Lung (tissue), 17 donors: ENCODE measurements at places on chromosomes 13 and 19.

GRCh38 chr13:107057028-107057631 is 489.2 kb upstream of the ARGLU1 start:
- DNase-seq = no peak

DNA sequence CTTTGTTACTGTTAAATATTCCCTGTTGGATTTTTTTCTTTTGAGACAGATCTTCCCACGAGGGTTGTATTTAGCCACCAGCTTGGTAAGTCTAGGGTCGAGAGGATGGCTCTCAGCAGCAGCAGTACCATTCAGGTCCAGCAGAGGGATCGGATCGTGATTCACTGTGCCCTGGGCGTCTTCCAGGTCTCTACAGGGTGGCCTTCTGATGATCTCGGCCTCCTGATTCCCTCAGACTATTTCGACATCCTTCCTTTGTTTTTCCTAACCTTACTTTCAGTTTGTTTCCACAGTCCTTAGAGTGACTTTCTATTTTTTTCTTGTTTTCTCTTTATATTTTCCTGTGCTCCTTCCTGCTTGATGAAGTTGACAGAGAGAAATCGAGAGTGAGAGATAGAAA is 1436.9 kb downstream of the UQCRFS1 start:
- DNase-seq = no peak

- no peak for DNase-seq
These were observed 278.5 kb upstream of the HTR2A start for GRCh38 chr13:47175172-47175866.

- no peak for DNase-seq
These were observed 38.9 kb upstream of the KATNAL1 start for GRCh38 chr13:30346153-30346788.

- DNase-seq = no peak
These were observed 8.1 kb upstream of the BCL3 start for GRCh38 chr19:44740351-44740824.

DNA sequence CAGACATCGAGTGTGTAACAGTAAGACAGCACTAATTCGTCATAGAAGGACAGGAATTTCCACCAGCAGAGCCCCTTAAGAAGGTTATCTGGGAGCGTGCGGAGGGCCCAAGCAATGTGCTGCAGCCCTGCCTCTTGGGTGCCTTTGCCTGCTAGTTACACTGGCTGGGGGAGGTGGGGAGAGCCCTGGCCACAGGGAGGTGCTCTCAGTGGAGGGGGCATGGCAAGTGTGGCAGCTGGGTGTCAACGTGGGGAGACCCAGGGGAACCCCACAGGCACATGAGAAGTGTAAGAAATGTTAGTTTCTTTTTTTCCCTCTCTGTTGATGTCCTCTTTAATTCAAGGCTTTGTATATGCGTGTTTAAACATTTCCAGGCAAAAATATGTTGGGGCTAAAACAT is 50.9 kb upstream of the TMTC4 start:
- DNase-seq = no peak

GRCh38 chr19:55091126-55091910 is 15.6 kb downstream of the EPS8L1 start:
- no peak for DNase-seq

GRCh38 chr13:112779856-112780604 is 90.2 kb downstream of the ATP11A start:
- no peak for DNase-seq

DNA sequence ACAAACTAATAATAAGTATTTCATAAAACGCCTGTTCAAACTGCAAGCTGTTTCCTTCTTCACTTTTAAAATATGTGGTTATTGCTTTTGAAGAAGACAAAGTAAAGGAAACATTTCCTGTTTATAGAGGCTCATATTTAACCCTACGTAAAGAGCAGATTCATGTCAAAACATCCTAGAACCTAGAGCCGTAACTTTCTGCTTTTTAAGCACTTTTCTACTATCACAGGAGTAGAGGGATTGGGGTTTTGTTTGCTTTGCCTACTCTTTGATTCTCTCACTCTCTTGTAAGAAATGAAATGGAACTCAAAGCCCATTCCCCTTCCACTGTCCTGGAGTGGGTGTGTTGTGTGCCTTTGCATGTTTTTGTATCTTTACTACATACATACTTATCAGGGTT is 54.0 kb upstream of the GPR183 start:
- DNase-seq = no peak

GRCh38 chr13:111621164-111621563 is 300.7 kb downstream of the TEX29 start:
- no peak for DNase-seq

GRCh38 chr19:50416034-50416977 is 2.4 kb upstream of the SPIB start:
- DNase-seq = no peak

DNA sequence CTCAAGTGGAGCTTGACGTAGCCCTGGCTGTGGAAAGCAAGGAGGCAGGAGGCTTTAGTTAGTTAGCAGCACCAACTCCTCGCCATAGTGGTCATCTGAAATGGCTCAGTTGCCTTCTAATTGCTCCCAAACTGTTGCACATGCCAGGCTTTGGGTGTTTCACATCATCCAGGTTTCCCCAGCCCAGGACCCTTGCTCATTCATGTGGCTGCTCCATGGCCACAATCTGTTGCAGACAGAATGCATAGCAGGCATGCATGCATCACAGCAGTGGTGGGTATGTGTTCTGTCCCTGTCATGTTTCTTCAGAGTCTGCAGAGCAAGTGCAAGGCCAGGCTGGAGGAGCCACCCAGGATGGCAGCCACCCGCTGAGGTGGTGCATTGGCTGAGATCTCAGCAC is 407.6 kb downstream of the TSHZ3 start:
- DNase-seq = no peak

DNA sequence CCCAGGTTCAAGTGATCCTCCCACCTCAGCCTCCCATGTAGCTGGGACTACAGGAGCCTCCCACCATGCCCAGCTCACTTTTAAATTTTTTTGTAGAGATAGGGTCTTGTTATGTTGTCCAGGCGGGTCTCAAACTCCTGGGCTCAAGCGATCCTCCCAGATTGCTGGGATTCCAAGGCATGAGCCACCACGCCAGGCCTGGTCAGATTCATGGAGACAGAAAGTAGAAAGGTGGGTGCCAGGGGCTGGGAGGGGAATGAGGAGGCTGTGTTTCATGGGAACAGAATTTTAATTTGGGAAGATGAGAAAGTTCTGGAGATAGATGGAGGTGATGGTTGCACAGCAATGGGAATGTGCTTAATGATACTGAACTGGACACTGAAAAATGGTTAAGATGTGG is 22.3 kb downstream of the ARHGEF18 start:
- no peak for DNase-seq

DNA sequence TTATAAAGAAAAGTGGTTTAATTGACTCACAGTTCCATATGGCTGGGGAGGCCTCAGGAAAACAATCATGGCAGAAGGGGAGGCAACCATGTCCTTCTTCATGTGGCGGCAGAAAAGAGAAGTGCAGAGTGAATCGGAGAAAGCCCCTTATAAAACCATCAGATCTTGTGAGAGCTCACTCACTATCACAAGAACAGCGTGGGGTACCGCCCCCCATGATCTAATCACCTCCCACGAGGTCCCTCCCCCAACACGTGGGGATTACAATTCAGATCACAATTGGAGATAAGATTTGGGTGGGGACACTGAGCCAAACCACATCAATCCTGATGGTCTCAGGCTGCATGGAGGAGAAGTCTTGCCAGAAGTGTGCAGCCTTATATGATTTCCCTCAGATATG is 26.0 kb downstream of the TM9SF2 start:
- no peak for DNase-seq

- DNase-seq = peak; percentile 76
These were observed 51.0 kb downstream of the LYL1 start for GRCh38 chr19:13051557-13052165.
